ENCODE measurements at places on chromosomes 3 and 15.

GRCh38 chr3:126367316-126367805 is 10.2 kb upstream of the KLF15 start:
- DNase-seq: no peak

DNA sequence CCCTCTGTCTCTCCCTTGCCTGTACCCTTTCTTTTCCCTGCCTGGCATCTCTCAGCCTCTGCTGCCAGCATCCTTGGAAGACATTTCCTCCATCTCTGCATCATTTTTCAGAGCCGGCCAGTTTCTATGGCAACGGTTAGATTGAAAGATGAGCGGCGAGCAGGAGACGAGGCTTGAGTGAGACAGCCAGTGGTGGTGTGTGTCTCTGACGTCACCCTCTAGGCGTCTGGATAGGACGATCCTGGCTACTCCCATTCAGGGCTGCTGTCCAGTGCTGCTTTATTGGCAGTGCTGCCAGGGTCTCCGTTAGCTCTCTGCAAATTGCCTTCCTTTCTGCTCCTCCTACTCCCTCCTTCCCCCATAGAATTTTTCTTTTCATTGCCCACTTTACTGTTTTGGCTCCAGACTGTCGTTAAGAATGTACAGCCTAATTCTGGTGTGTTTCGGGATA is 57.9 kb downstream of the TRAK1 start:
- DNase-seq: no peak

DNA sequence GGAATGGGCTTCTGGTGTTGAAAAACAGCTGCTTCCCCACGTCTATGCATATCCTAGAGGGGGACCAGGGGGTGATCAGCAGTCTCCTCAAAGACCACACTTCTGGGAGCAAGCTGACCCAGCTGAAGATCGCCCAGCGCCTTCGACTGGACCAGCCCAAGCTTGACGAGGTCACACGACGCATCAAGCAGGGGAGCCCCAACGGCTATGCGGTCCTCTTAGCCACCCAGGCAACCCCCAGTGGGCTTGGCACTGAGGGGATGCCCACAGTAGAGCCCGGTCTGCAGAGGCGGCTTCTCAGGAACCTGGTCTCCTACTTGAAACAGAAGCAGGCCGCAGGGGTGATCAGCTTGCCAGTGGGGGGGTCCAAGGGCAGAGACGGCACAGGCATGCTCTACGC is 2.5 kb downstream of the RBM15B start:
- DNase-seq: no peak

DNA sequence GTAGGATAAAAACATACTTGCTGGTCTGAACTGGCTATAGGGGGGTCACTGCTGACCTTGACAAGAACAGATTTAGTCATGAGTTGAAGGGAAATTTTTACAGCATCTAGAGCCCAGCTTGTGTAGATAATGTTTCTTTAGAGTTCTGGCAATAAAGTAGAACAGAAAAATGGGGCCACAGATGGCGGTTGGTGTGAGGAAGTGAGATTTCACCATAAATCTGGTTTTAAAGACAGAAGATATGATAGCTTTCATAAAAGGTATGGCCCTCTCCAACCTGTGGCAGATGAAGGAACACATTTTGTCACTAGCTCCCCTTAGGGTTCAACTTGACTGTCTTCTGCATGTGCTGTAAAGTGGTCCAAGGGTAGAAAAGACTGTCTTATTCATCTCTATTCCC is 24.3 kb upstream of the IMPDH2 start:
- DNase-seq: no peak

DNA sequence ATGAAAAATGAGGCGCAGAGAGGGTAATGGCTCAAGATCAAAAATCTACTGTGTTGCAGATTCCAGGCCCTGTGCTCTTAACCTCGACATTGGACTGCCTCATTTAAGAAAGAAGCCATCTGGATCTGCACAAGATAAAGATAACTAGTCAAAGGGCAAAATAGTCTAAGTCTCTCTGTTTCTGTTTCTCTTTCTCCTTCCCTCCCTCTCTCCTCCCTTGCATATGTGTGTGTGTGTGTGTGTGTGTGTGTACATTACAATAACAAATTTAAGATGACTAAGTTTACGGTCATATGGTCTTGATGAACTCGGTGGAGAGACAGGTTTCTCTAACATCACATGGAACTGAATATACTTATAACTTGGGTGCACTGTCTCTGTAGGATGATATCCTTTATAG is 69.2 kb downstream of the MEIS2 start:
- no peak for DNase-seq
